ENCODE measurements at places on chromosomes 12 and 14.

DNA sequence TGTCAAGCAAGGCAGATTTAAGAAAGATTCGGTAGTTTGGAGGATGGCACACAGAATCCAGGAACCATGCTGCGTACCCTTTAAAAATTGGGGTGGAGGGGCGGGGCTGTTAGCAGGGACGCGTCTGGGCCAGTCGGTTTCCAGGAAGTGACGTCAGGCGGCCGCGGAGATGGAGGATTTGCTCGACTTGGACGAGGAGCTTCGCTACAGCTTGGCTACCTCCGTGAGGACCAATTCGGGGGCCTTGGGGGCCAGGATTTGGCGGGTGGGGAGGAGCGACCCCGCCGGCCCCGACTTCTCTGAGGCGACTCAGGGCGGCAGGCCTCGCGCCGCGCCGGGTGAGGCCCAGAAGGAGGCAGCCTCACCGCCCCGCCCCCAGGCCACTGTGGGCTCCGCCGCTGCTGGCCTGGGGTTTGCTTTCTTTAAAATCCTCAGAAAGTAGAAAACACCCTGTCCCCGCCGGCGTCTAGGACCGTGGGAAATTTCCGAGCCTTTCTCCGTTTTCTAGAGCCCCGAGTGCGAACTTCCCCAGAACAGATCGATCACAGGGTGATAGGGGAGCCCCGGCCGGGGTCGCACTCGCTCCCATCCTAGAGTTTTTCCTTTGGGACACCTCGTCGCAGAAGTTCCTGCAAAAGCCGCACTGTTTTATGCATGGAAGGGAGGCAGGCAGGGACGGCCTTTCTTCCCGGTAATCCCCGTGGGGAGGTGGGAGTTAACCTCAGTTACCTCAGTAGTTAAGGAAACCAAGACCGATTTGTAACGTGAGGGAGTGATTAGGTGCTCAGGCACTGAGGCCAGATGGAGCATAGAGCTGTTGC, at the start of gene IFT43:
Gene IFT43 (plus strand): TSS at position 146 of the 821 bp plus-strand sequence. CDS start 24 bp downstream, at position 170.
- DNase-seq = peak; percentile 71

DNA sequence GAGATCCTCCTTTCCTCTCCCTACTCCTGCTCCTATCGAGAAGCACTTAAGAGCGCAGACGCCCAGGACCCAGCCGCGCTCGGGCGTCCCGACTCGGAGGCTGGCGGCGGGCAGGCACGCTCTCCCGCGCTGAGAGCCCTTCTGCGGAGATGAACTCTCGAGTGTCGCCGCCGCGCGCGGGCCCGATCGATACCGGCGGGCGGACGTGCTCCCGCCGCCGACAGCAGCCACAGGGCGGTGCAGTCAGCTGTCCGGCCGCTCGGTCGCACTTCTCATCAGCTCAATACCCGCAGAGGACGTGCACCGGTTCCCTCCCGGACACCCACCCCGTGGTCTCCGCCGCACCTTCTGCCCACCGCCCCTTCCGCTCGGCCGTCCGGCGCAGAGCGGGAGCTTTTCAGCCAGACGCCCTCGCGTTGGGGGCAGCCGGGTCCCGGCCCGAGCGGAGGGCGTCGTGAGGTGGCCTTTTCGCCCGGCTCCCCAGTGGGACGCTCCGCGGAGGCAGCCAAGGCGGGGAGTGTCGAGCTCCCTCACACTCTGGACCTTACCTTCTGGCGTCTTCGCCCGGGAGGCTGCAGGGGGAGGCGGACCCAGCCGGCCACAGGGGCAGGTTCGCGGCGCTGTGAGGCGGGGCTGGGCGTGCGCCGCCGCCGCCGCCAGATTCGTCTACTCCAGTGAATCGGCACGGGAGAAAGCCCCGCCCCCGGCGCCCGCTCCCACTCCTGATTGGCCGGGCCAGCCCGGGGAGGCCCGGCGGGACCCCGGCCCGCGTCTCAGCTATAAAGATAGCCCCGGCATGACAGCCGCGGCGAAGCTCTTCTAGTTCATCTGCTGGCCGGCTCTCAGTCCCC, at the start of gene INSM2:
Gene INSM2 (plus strand): TSS at position 808 of the 851 bp plus-strand sequence. CDS start 89 bp downstream, outside the sequence.
- DNase-seq = peak; percentile 67

GRCh38 chr12:6970096-6970527, 352 bp downstream of the PHB2 start:
- DNase-seq = no peak

- DNase-seq = no peak
Measured at GRCh38 chr12:71000255-71000654, 79.7 kb upstream of the PTPRR start.

DNA sequence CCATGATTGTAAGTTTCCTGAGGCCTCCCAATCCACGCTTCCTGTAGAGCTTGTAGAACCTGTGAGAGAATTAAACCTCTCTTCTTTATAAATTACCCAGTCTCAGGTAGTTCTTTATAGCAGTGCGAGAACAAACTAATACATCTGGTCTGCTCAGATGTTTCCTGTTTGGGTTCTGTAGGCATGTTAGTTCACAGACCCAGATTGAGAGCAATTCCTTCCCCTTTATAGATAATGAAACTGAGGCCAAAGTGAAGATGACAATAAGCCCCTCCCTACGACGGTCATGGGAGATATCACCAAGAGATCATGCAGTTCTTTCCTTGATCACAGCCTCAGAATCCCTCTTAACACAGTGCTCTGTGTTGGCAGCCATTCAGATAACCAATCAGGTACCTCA, 76.5 kb upstream of the CLMN start:
- DNase-seq = no peak

- peak; percentile 87 for DNase-seq
Measured at GRCh38 chr14:67411820-67412421, at the start of gene PLEK2. TSS of gene PLEK2 (minus strand) at chr14:67412165. CDS start at chr14:67412059, 106 bp downstream.

- DNase-seq = no peak
Measured at GRCh38 chr12:100720016-100720654, 74.4 kb upstream of the ANO4 start.

DNA sequence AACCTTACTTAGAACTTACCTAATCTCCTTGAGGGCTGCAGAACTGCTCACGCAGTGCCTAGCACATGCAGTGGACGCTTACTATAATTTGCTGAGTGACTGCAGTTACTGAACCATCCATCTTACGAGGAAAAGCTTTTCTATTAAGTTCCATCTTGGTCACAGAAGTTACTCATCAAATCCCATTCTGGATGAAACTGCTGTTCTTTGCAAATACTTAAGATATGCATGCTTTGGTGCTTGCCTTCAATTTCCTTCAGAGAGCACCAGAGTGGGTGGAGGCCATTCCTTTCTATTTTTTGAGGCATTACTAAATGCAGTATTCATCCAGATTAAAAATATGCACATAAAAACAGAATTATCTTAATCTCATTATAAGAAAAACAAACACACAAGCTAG, 17.7 kb upstream of the PELI2 start:
- DNase-seq = no peak

DNA sequence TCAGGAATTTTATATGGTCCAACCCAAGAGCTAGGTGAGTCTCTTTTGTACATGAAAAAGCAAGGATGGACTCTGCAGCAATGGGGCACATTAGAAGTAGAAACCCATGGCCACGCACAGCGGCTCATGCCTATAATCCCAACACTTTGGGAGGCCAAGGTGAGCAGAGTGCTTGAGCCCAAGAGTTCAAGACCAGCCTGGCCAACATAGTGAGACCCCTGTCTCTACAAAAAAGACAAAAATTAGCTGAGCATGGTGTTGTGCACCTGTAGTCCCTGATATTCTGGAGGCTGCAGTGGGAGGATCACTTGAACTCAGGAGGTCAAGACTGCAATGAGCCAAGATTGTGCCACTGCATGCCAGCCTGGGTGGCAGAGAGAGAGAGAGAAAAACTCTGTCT, 128.7 kb upstream of the PLEKHA5 start:
- DNase-seq = no peak

DNA sequence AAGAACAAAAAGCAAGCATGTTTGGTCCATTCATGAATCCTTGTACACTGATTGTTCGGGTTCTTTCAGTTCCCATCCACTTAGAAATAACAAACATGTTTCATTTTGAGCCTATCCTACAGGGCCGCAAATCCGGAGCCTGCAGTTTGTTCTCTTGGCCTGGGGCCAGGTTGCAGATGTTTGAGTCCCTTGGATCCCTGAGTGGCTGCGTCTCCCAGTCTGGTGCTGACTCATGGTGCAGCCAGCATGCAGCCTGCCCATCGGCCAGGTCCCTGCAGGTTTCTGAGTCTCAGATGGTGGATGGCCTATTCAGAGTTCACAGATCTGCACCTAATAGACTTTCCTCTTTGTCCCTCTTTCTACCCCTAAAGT, 1.9 kb upstream of the DYNC1H1 start:
- DNase-seq = peak; percentile 91

DNA sequence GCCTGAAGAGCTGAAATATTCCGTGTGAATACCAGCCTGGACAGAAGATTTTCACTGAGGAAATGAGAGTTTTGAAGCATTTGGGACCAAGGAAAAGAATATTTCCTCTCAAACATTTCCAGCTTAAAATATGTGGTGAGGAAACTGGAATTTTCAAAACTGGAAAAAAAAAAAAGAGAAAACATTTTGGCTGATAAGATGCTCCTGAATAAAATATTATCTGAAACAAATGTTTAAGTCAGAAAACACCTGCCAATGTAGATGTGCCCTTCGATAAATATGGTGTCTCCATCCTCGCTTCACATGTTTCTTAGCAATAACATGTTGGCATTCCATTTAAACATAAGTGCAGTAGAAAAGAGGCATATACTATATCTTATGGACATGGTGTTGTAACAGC, 567.0 kb downstream of the PRKD1 start:
- DNase-seq = no peak

DNA sequence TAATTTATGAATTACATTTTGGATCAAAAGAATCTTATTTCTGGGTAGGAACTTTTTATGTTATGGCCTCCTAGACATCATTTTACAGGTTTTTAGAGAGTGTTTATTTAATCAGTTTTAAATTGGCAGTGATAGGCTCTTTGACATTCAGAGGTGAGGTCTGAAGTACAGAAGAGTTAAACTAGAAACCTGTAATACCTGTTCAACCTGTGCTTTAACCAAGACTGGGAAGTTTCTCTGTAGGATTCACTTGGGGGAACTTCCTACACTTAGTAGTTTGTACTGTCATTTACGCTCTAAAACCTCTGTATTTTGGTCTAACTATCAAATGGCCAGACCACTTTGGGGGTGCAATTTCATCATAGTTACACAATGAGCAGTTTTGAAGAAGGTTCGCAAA, 35.9 kb downstream of the PLEKHA5 start:
- DNase-seq = no peak

GRCh38 chr12:4286228-4286627, 12.7 kb downstream of the CCND2 start:
- no peak for DNase-seq

DNA sequence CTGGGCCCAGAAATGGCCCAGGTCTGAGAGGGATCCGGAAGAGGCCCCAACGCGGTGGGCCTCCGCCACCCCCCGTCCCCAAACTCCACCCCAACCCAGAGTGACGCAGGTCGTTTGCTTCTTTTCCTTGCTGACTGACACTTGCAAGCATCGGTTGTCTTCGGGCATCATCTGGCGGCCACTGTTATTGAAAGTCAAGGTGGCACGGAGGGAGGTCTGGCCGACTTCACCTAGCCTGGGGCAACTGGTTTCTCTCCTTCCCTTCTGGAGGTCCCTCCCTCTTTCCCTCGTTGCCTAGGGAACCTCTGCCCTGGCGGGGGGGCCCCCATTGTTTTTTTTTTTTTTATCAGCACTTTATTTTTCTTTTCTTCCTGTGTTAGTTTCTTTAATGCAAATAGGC, 241.8 kb downstream of the ALG10 start:
- DNase-seq = no peak

DNA sequence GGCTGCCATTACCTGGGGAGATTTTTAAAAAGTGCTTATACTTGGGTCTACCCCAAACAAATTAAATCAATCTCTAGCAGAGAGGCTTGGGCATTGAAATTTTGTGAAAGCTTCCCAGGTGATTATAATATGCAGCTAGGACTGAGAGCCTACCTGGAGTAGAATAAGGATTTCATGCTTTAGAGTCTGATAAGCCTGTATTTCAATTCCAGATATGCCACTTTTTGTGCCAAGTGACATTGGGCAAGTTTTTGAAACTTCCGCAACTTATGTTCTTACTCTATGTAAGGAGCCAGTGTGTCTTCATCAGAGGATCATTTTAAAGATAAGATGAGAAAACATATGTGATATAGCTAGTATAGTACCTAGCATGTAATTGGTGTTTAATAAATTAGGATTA, 159.8 kb upstream of the LRIG3 start:
- DNase-seq = no peak

GRCh38 chr12:53935383-53936341, 3.0 kb upstream of the HOXC13 start:
- DNase-seq = no peak

DNA sequence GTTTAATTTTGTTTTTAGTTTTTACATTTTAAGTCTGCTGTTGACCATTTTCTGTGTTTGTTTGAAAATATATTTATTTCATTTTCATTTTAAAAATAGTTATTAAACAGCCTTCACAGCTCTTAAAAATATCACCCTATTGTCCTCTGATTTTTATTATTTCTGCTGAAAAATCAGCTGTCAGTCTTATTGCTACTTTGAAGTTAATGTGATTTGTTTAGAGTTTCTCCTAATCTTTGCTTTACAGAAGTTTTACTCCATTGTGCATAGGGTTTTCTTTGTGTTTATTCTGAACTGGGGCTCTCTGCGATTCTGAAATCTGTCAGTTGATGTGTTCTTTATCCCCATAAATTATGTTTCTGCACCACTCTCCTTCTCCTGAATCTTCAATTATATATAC, 486.3 kb downstream of the SOX5 start:
- DNase-seq = no peak

DNA sequence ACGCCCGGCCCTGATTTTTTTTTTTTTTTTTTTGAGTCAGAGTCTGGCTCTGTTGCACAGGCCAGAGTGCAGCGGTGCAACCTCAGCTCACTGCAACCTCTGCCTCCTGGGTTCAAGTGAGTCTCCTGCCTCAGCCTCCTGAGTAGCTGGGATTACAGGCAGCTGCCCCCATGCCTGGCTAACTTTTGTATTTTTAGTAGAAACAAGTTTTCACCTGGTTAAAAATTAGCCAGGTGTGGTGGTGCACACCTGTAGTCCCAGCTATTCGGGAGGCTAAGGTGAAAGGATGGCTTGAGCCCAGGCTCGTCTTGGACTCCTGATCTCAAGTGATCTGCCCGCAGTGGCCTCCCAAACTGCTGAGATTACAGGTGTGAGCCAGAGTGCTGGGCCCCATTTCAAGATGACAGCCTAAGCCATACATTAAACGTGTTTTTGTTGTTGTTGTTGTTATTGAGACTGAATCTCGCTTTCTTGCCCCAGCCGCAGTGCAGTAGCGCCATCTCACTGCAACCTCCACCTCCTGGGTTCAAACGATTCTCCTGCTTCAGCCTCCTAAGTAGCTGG, 42.7 kb upstream of the EAPP start:
- no peak for DNase-seq
